ENCODE measurements at places on chromosomes 2 and 18.

DNA sequence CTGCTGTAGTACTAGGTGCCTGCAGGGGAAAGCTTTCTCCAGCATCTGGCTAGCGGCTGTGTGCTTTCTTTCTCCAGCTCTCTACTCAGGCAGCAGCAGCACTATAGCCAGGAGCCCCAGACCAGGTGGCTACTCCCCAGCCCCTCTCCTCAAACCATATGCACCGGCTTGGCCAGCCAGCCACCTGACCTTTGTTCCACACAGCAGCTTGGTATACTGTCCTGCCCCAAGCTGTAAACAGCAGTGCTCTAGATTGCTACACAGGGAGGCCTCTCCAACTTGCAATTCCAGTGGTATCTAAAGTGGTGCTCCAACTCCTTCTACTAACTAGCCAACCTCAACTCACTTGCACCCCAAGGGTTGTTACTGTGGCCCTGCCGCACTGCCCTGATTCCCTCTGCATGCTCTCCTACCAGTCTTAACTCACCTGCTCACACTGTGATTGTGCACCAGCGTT is 19.6 kb downstream of the LDAH start:
- DNase-seq: no peak

DNA sequence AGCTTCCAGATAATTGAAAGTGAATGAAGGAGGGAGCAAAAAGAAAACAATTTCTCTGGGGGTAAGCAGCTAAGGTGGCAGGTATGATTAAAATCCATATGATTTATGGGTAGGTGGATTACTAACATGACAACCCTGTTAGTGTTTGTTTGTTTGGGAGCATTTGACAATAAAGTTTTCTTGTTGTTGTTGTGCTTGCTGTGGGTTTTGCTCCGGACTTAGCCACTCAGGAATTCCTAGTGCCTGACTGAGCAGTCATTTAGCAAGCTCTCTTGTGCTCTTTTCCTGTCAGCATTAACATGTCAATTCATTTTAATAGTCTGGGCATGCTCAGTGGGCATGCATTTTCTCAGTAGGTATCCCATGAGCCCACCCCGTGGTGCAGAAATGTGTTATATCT is 674.8 kb upstream of the ZEB2 start:
- no peak for DNase-seq

GRCh38 chr2:236574424-236575145 is 5.0 kb downstream of the ACKR3 start:
- no peak for DNase-seq

- DNase-seq: peak; percentile 5
These were observed 318.3 kb upstream of the MYT1L start for GRCh38 chr2:2649109-2650072.

GRCh38 chr18:24817150-24817549 is 356.7 kb downstream of the HRH4 start:
- DNase-seq: no peak

- no peak for DNase-seq
These were observed 249.9 kb upstream of the RBBP8 start for GRCh38 chr18:22683196-22683676.

GRCh38 chr2:58239243-58239925 is 1.7 kb downstream of the FANCL start:
- no peak for DNase-seq

- DNase-seq: no peak
These were observed 350.4 kb upstream of the ZC3H15 start for GRCh38 chr2:186135686-186136085.

DNA sequence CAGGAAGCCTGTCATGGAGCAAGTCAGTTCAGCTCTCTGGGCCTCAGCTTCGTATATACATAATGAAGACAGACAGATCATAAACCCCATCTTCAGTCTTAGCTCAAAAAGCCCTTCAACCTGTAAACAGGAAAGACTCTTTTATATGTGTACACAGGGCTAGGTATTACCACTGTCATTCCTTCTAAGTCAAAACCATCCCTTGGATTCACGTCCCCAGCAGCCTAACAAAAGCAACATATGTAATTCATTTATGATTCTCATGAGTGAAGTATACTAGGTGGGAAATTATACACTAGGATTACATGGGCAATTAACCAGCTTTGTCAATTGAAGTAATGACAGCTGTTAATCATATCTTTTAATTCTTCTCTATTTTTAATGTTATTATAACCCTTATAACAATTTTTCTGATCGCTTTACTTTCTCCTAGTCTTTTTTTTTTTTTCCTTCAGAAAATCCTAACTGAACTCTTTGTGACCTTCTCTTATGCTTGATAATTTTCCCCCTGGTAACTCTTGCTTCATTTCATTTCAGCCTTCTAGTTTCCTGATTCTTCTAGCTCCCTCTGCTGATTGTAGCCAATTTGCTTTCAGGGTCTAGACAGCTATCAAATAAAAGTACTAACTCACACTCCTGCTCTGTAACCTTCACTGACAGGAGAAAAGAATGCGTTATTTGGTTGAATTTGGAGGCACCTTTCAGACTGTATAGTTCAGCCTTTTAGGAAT is 99.7 kb downstream of the RBM43 start:
- DNase-seq: no peak

DNA sequence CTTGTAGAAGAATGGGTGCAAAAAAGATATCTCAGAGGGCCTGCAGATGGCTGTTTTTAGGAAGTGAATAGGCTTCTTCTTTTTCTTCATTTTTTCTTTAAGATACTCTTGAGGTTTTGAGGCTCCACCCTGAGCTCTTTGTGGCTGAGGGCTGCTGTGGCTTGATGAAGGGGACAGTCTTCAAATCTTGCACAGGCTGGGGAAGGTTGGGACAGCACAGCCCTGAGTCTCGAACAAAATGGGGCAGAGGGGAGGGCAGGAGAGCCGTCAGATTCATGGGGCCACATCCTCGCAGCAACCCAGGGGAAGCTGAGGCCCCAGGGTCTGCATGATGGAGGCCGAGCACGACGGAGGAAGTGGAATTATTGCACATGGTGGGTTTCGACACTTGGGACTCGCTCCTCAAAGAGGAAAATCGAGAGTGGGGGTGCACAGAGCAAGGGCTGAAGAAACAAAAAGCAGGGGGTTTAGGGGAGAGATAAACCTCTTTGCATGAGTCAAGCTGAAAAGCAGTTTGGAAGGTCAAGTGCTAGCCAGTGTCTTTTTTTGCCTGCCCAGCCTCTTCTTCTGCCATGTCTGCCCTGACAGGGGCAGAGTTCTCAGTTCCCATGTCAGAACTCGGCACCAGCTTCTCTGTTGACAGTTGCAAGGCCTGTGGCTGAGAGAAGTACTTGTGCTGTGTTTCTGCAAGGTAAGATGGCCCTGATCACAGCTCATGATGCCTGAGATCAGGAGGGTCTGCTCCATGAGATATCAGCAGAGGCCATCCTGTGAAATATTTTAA is 19.5 kb downstream of the INPP4A start:
- peak; percentile 42 for DNase-seq

DNA sequence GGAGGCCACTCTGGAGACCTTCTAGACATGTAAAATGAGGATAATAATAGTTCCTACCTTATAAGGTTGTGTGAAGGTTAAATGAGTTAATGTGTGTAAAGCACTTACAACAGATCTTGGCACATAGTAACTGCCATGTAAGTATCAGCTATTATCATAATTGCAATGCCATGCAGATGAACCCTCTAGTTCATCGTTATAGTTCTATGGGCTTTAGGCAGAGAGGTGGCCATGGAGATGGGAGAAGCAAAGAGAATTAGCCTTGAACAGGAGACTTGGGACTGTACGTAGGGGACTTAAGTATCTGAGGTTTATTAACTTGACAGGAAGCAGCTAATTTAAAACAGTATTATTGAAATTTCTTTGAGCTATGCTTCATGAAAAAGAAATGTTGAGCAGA is 151.8 kb downstream of the PIK3C3 start:
- DNase-seq: no peak

- no peak for DNase-seq
These were observed 750.5 kb downstream of the LRP1B start for GRCh38 chr2:141380008-141380979.

GRCh38 chr2:65300761-65301711 is 73.4 kb downstream of the ACTR2 start:
- DNase-seq: peak; percentile 71

Data from activated T-cell treated with anti-CD3 and anti-CD28 coated beads, Interleukin-2, amount 50 U/mL, for 1 hour (primary cell).